Neural progenitor cell (in vitro differentiated cells): ENCODE measurements at places on chromosomes 13 and 19. TPM values are rescaled to one million over a fixed set of nuclear protein-coding genes. Genes with fewer than 3 reads are reported as not detected.

ZNF534 gene
- 0.43 and 0.62 TPM in 2 replicates for total RNA-seq

FGF22 gene
- total RNA-seq = 0.37 TPM in 1 of 2 replicates, not detected in the other

CACNG7 gene
- total RNA-seq = 6.7 and 27.3 TPM in 2 replicates

MIDN gene
- 16.1 and 51.3 TPM in 2 replicates for total RNA-seq

SLC10A2 gene
- total RNA-seq = not detected in 2 replicates

KRTDAP gene
- total RNA-seq = not detected in 2 replicates

ZNF575 gene
- total RNA-seq = not detected in 2 replicates

OR7E24 gene
- total RNA-seq = not detected in 2 replicates

CLEC17A gene
- 0.31 TPM in 1 of 2 replicates, not detected in the other for total RNA-seq

SWSAP1 gene
- total RNA-seq = 1.0 and 1.5 TPM in 2 replicates
